ENCODE measurements at places on chromosomes 13 and 19.

DNA sequence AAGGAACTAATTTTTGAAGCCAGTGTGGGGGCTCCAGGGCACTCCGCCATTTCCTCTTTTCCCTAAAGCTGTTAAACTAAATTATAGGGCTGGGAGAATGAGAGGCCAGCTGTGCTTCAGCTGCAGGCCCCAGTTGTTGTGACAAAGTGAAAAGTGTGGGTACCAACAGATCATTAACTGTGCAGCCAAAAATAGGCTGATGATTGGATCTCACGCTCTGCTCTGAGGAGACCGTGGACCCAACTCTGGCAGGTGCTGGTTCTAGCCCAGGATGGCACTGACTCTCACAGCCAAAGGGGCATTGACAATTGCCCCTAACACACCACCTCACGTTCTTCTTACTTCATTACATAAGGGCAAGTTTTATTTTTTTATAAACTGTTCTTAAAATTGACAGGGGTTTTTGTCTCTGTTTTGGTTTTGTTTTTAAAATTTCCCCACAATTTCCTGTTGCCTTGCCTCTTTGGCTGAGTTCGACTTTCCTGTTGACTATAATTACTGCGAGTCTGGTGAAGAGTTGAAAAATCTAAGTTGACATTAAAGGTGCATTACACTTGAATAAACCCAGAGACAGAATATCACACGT is 391.0 kb downstream of the FGF9 start:
- DNase-seq, result no peak

GRCh38 chr19:5213667-5214066 is 126.9 kb downstream of the PTPRS start:
- no peak for DNase-seq

- no peak for DNase-seq
These were observed 19.8 kb upstream of the ATP11A start for GRCh38 chr13:112669881-112670499.

GRCh38 chr19:38164526-38164925 is 59.5 kb downstream of the DPF1 start:
- no peak for DNase-seq

- DNase-seq, result no peak
These were observed 47.2 kb downstream of the RFX2 start for GRCh38 chr19:6062961-6063575.

DNA sequence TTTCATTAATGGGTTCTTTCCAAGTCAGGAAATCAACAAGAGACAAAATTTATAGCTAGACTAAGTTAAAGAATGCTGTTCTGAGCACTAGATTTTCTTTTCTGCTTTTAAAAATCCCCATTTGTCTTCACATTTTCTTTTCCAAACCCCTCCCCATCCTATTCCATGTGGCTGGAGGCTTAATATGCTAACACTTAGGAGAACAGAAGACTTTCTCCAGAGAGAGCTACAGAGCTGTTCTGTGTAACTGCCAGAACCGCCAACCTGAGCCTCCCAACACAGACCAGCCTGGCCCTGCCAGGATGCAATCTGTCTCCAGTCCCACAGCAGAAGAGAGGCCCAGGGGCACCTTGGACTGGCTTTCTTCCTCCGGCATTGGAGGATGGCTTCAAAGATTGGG is 264.1 kb downstream of the NDFIP2 start:
- no peak for DNase-seq

DNA sequence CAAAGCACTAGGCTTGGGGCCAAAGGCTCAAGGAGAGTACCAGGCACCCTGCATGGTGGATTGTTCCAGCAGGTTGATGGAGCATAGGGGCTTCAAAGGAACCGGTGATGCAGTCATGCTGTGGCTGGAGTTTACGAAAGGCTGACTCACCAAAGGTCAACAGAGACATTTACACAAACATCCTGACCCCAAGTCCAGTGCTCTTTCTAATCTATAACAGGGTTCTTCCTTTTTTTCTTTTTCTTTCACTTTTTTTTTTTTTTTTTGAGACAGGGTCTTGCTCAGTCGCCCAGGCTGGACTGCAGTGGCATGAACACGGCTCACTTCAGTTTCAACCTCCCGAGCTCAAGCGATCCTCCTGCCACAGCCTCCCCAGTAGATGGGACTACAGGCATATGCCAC is 35.6 kb upstream of the TPTE2 start:
- no peak for DNase-seq

GRCh38 chr13:42458193-42458592 is 115.8 kb upstream of the TNFSF11 start:
- DNase-seq, result no peak

DNA sequence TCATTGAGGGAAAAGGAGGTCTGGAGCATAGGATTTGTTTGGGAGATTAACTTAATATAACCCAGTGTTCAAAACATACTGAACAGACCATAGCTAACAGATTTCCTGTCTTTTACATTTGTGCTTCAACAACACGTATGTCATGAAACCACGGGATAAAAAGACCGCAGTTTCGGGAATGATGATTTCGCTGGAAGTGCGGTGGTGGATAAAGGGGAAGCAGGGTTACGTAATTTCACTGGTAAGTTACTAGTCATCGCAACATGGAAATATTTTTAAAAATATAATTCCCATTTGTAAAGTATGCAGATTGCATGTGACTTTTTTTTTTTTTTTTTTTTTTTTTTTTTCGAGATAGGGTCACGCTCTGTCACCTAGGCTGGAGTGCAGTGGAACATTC is 237.4 kb downstream of the LMO7 start:
- no peak for DNase-seq

GRCh38 chr13:106010836-106011235 is 524.6 kb downstream of the EFNB2 start:
- no peak for DNase-seq

DNA sequence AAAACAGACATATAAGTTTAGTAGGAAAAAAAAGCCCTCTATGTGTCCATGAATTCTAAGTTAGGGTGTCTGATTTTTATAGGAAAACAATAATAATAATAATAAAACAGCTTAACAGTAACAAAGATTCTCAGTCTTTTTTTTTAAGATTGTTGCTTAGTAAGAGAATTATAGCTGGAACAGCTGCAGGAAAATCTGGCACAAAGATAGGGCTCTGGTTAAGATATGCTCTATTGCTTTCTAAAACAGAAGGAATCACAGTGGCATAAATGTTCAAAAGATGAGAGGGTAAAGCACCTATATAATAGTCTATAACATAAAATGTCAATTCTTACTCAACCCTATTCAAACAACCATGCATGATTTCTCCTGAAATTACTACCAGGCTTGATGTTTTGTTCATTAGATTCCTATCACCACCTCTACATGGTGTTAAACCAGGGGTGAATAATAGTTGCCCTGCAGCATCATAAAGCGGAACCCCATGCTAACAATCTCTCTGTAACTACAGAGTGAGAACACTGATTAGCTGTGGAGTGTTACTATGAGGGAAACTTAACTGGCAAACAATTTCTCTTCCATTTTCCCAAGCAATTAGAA is 541.4 kb upstream of the MIR17HG start:
- DNase-seq, result no peak

- DNase-seq, result no peak
These were observed 170.4 kb downstream of the COG6 start for GRCh38 chr13:39825886-39826285.

- DNase-seq, result no peak
These were observed 16.0 kb downstream of the PIP5K1C start for GRCh38 chr19:3684054-3684816.

DNA sequence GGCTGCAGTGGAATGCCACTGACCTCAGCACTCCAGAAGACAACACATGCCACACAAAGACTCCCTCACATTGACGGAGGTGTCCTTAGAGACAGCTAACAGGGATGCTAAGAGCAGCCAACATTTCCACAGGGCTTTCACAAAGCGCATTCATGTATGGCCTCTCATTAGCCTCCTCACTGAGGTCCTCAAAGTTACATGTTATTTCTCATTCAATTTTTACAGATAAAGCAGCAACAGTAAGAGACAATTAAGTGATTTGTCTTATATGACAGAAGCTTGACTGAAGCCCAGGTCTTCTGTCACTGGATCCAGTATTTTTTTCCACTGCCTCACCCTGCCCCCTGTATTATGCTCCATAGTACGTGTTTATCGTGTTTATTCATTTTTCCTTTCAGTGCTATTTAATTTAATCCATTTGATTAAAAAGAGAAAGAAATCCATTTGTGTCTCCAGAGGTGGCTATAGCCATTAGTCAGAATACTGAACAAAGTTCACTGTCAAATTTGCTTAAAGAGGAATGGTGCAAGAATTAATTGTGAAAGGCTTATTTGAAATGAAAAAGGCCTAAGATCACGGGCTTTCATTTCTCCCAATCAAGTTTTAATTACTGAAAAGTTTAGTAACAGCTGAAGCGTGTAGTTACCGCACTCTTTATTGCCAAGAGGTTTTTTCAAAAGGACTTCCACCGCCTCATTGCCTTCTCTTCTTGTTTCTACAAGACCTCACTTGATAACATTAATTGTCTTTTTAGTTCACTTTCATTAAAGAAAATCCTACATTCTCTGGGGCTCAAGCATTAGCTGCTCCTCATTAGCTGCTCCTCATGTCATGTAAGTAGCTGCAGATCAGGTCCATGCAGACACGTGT is 115.0 kb downstream of the COG6 start:
- DNase-seq, result no peak

DNA sequence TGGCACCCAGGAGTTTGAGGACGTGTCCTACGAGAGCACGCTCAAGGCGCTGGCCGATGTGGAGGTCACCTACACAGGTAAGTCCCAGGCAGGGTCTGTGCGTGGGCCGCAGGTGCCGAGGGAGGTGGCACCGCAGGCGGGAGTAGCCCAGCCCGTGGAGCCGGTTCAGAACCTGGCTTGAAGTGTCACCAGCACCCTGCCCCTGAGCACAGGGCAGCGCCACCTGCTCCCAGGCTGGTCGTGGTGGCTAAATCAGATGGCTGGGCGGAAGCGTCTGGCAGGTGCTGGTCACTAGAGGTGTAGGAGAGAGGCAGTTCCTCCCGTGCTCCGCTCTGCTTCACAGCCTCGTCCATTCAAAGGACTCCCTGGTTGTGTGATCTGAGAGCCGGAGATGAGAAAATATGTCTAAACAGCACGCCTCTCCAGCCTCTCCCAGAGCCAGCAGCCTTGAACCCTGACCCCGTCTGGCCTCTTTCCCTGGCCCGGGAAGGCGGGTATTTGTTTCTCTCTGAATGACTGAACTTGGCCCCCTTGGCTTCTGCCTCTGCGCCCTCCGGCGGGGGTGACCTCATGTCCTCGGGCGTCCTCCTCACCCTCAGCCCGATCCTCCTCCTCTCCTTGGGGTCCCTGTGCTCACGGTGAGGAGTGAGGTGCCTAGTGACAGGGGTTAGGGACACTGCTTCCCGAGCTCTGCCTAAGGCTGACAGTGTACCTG is 5.4 kb downstream of the THOP1 start:
- DNase-seq, result no peak

DNA sequence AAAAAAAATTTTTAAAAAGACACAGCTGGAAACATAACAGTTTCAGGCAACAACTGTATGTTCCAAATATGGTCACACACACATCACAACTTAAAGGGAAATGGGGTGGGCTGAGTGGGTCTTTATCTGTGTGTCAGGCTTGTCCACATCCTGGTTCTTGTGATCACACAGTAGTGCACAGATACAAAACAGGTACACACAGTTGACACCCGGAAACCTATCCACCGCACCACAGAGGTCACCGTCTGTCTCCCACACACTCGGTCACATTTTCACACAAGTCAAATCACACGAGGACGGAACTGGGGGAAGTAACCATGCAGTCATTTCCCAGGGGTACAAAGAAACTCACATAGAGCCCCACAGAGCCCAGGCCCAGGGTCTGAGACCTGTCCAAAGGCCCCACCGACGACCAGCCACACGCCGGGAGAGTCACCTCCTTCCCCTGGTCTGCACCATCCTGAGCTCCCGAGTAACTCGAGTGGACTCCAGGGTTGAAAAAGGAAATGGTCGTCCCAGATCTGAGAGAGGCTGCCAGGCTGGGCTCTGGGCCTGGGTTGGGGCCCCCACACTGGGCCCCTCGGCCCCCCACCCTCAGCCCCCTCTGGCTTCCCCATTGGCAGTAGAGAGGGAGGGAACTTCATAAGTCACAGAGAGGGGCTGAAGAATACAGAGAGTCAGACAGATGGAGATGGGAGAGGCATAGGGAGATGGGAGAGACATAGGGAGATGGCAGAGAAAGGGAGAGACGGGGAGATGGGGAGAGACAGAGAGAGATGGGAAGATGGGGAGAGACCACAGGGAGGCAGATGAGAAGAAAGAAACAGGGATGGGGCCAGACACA is 1.3 kb upstream of the PPAN start:
- DNase-seq, result peak; percentile 78

- DNase-seq, result no peak
These were observed 1.5 kb upstream of the PDX1 start for GRCh38 chr13:27918041-27918917.
